ENCODE measurements at places on chromosomes 7 and 10. TPM values are rescaled to one million over a fixed set of nuclear protein-coding genes. Genes with fewer than 3 reads are reported as not detected.

Gene AHR
- 3.5 TPM for polyA plus RNA-seq

Gene FGFR2
- not detected for polyA plus RNA-seq

Gene WNT8B
- polyA plus RNA-seq = 1.1 TPM

Gene ATE1
- polyA plus RNA-seq = 24.5 TPM

Gene ADAM22
- polyA plus RNA-seq = 0.60 TPM

Gene FOXI2
- not detected for polyA plus RNA-seq

Gene IFIT1B
- not detected for polyA plus RNA-seq

Gene ASAH2
- 3.3 TPM for polyA plus RNA-seq

Gene SEC61A2
- polyA plus RNA-seq = 4.2 TPM

Gene ATP6V0A4
- not detected for polyA plus RNA-seq

Gene CEP55
- polyA plus RNA-seq = not detected

Gene VPS26A
- polyA plus RNA-seq = 27.4 TPM

Gene DNAJC2
- 28.0 TPM for polyA plus RNA-seq

Gene SRRM3
- not detected for polyA plus RNA-seq

Gene OR2A7
- polyA plus RNA-seq = 0.67 TPM

Gene LRRC27
- polyA plus RNA-seq = 4.7 TPM

Gene SFTPA1
- polyA plus RNA-seq = not detected

Gene FAM131B
- 0.54 TPM for polyA plus RNA-seq

Gene GOLGA7B
- polyA plus RNA-seq = 0.44 TPM

Gene RBM33
- 35.3 TPM for polyA plus RNA-seq

Gene DTX2
- polyA plus RNA-seq = 13.5 TPM

Gene SAP25
- not detected for polyA plus RNA-seq

Gene CPA5
- polyA plus RNA-seq = 69.2 TPM

Gene GSDME
- polyA plus RNA-seq = 0.07 TPM

Gene MICALL2
- not detected for polyA plus RNA-seq

Gene FKBP6
- polyA plus RNA-seq = not detected
